Cerebellar nuclear complex (tissue), 1 donor: ENCODE measurements at places on chromosomes 2 and 18.

DNA sequence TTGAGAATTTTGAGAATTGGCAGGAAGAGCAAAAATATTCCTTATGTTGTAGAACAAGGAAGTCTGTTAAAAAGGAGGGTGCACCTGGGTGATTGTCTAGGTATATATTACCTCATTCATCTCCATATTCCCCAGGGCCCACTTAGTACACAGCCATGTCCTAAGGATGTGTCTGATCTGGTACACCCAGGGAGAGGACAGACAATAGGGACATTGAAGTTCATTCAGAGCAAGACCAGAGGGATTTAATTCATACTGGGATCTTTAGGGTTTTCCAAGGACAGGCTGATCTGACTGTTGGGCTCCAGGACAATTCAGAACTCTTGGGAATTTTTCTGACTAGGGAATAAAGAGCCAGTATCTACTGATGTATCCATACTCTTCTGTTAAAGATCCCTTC lies 112.1 kb downstream of the PHLPP1 start:
- DNase-seq: no peak

- DNase-seq: no peak
Observed at GRCh38 chr2:173441222-173441621, 86.5 kb downstream of the CDCA7 start.

DNA sequence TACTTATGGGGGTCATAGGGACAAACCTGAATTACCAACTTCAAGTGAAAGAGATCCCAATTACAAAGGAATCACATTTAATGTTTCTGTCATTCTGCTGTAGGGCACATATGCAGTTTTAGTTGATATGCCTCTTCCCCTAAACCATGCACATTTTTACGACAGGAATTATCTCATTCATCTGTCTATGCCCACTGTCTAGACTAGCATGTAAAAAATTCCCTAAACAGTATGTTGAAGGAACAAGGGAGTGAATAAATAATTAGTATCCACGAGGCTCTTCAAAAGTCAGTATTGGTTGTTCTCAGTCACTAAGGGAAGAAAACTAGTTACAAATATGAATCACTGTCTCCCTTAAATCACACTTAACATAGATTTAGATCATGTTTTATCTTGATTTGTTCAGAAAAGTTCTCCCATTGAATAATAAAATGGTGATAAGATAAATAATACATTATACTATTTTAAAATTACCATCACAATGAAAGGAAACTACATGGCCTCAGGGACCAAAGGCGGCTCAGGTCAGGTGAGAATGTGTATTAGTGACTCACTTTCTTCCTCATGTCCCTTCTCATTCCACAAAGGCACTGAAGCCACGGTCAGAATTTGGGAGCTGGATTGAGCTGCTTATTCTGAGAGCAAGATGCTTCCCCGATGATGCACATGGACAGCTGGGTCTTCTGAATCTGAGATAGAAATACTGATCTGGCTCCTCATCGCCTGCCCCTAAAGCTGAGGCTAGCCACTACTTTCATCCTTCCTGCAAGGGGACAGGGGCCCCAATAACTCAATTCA lies 29.1 kb downstream of the DYM start:
- no peak for DNase-seq

DNA sequence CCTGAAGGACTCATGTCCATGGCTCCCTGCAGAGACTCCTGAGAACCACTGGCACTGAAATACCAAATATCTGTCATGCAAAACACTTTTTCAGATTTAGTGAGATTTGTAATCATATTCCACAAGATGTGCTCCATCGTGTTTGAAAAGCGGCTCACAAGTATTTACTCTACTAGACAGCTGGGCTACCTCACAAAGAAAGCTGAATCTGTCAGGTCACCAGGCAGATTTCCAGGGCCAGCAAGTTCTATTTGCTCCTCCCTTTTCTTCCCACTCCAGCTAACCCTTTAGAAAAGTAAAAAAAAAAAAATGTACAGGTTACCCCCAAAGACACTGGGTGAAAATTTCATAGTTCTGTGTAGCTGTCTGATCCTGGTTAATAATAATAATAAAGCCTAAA lies 22.9 kb downstream of the WIPF1 start:
- DNase-seq: no peak

DNA sequence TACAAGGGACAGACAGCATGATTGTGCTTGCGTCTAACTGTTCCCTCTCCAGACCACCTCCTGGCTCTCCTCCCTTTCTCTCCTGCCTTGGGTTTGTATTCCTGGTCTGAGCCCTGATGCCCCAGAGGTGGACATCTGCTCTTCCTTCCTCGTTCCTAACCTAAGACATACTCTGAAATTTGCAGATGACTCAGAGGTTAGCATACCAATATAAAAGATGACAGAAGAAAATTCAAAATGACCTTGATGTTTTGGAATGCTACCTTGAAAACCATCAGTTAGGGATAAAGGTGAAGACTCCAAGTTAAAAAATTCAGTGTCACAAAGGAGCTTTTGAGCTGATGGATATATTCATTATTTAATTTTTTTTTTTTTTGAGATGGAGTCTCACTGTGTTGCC lies 12.9 kb downstream of the SMYD1 start:
- no peak for DNase-seq
